Mesothelial cell of epicardium (in vitro differentiated cells): ENCODE measurements at places on chromosomes 16 and 17. TPM values are rescaled to one million over a fixed set of nuclear protein-coding genes. Genes with fewer than 3 reads are reported as not detected.

The KRT39 gene
- total RNA-seq = not detected in 3 replicates

The DHX58 gene
- 10.5 to 11.6 TPM (median 11.3 TPM) in 3 replicates for total RNA-seq

The SPG7 gene
- 186 to 199 TPM (median 187 TPM) in 3 replicates for total RNA-seq

The FOXK2 gene
- total RNA-seq = 88.3 to 92.0 TPM (median 91.7 TPM) in 3 replicates

The CDH5 gene
- total RNA-seq = 0.09 to 0.27 TPM (median 0.16 TPM) in 3 replicates

The CDRT4 gene
- 34.1 to 39.7 TPM (median 34.8 TPM) in 3 replicates for total RNA-seq

The GAS2L2 gene
- 0.09 to 0.20 TPM (median 0.11 TPM) in 3 replicates for total RNA-seq

The GDE1 gene
- 42.7 to 49.1 TPM (median 45.9 TPM) in 3 replicates for total RNA-seq

The STH gene
- not detected in 3 replicates for total RNA-seq

The C1QL1 gene
- total RNA-seq = 2.2 to 3.1 TPM (median 3.0 TPM) in 3 replicates

The GP1BA gene
- total RNA-seq = not detected in 3 replicates

The NEUROD2 gene
- 0.09 TPM in 1 of 3 replicates, not detected in the others for total RNA-seq

The CRYBA1 gene
- total RNA-seq = not detected in 3 replicates

The TP53TG3B gene
- not detected in 3 replicates for total RNA-seq

The CCL1 gene
- total RNA-seq = not detected in 3 replicates

The GLIS2 gene
- 78.2 to 80.3 TPM (median 79.6 TPM) in 3 replicates for total RNA-seq

The CNGB1 gene
- 0.07 to 0.27 TPM (median 0.14 TPM) in 3 replicates for total RNA-seq

The RNF157 gene
- 6.8 to 8.0 TPM (median 7.8 TPM) in 3 replicates for total RNA-seq

The CCL5 gene
- not detected in 3 replicates for total RNA-seq

The NPIPA3 gene
- 4.4 to 5.7 TPM (median 4.5 TPM) in 3 replicates for total RNA-seq

The RNF227 gene
- total RNA-seq = 3.0 to 3.4 TPM (median 3.1 TPM) in 3 replicates

The UMOD gene
- total RNA-seq = not detected in 3 replicates

The SPIRE2 gene
- total RNA-seq = 4.9 to 6.8 TPM (median 5.5 TPM) in 3 replicates

The NOTUM gene
- 5.9 to 8.2 TPM (median 6.5 TPM) in 3 replicates for total RNA-seq

The TPSG1 gene
- not detected in 3 replicates for total RNA-seq
